ENCODE measurements at places on chromosomes 12 and 14.

- DNase-seq: no peak
These were observed 213.9 kb downstream of the RAD51B start for GRCh38 chr14:68033336-68033932.

- peak; percentile 82 for DNase-seq
These were observed at the start of gene CCDC88C for GRCh38 chr14:91417120-91417982. Gene CCDC88C (minus strand): TSS chr14:91417820. CDS start chr14:91417690, 130 bp downstream.

- no peak for DNase-seq
These were observed 508.1 kb downstream of the PCNX1 start for GRCh38 chr14:71415404-71415690.

GRCh38 chr12:112111931-112112330 is 3.3 kb upstream of the NAA25 start:
- peak; percentile 26 for DNase-seq

GRCh38 chr12:43896496-43896895 is 60.6 kb downstream of the TMEM117 start:
- DNase-seq: no peak

- DNase-seq: no peak
These were observed 29.4 kb downstream of the CEP83 start for GRCh38 chr12:94430304-94430703.
